SHP77 treated with DMSO at 0.1 percent for 48 hours (cell line): ENCODE measurements at places on chromosomes 5 and 9.

- DNase-seq: peak; percentile 24
These were observed 75.5 kb downstream of the MAPKAP1 start for GRCh38 chr9:125631391-125632085.

DNA sequence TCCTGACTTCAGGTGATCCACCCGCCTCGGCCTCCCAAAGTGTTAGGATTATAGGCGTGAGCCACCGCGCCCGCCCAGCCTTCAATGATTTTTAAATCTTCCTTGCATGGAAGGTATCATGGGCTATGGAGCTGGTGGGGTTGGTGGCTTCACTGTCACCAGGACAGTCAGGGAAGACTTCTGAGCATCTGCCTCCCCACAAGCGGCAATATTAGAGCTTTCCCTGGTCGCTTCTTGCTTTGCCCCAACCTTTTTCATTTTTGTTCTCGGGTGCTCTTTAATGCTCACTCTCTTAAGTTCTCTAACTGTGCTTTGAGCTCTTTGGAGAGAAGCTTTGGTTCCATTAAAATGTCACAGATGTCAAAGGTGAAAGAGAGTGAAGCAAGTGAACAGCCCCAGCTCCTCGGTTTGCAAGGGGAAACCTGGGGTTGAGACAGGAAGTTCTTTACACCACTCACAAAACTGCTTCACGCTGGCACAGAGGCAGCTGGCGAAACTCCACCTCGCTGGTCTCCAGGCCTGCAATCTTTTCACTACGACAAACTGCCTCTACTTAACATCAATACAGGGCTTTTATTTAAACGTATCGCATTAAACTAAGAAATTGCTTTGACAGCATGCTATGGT, 142.5 kb upstream of the RETREG1 start:
- DNase-seq: peak; percentile 41

DNA sequence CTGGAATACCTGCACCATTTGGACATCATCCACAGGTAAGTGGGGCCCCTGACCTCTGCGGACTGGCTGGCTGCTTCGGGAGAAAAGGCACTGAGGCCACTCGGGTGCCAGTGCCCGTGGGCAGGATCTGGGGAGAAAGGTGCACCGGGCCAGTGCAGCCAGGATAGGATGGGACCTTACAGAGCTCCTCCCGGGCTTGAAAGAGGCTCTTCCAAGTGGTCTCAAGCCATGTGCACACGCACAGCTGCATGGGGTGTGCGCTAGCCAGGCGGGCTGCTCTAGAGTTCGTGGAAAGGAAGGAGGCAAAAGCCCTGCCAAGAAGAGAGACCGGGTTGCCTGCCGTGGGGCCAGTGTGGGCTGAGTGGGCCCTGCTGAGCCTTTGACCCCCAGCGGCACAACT, 13.4 kb downstream of the STKLD1 start:
- DNase-seq: no peak

GRCh38 chr5:158792976-158793375, 306.7 kb downstream of the EBF1 start:
- DNase-seq: no peak

GRCh38 chr9:70389188-70389587, 25.3 kb downstream of the KLF9 start:
- DNase-seq: no peak

DNA sequence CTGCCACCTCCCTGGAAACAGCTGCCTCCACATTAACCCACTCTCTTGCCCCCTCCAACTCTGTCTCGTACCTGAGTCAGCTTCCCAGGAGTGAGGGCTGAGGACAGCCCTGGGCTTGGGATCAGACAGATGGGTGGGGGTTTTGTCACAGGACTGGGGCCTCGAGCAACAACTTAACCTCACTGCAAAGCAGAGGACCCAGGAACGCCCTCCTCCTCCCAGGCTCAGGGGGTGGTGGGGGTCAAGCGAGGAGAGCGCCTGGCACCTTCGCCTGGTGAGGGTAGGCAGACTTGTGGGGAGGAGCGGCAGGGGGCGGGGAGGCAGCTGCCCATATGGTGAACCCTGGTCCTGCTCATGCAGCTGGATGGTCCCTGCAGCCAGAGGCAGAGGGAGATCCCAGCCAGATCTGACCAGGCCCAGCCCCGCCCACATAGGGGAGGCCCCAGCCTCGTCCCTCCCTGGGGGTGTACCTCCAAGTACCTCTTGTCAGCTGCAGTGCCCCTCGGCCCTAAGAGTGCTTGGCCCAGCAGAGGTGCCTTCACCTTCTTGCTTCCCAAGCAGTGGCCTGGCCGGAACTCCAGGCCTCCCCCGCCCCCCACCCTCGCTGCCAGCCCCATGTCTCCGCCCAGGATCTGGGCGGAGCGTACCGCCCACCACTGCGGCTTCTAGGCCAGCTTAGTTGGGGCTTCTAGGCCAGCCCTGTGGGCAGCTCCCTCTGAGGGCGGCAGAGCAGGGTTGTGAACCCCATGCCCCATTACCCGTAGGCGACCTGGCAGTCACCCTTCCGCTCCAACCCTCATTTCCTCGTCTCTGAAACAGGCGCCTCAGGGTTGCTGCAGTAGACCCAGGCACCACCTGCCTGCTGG, at the start of gene SARDH:
Gene SARDH, minus strand, starts transcription at position 579 of the 866 bp plus-strand sequence. CDS start 4,179 bp downstream, outside the sequence.
- peak; percentile 43 for DNase-seq

DNA sequence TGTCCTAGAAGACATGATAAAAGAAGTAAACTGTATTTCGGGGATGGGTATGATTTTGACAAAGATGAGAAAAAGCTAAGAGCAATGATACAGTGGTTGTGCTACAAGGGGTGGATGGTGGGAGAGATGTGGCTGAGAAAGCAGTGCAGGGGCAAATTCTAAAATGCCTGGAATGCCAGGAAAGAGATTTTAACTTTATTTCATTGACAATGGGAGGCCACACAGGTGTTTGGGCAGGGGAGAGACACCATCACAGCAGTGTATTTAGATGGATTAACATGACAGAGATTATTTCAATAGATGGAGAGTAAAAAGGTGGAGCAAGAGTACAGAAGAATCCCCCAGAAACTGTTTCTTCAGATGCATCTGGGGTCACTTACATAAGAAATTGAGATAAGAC, 71.2 kb downstream of the MAMDC2 start:
- DNase-seq: no peak

DNA sequence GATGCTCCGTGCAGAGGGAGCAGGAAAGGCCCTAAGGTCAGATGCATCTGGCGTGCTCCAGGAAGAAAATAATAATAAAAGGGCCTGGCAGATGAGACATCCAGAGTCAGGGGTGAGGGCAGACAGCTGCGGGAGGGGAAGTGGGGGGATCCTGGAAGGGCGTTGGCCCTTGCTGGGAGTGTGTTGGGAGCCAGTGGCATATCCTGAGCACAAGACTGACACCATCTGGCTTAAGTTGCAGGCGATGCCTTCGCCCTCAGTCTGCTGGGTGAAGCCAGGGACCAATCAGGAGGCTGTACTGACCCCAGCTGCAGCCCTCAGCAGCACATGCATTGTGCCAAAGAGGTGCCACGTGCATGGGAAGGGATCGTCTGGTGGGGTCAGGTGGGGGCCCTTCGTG, 3.8 kb downstream of the OR2V2 start:
- DNase-seq: peak; percentile 2

DNA sequence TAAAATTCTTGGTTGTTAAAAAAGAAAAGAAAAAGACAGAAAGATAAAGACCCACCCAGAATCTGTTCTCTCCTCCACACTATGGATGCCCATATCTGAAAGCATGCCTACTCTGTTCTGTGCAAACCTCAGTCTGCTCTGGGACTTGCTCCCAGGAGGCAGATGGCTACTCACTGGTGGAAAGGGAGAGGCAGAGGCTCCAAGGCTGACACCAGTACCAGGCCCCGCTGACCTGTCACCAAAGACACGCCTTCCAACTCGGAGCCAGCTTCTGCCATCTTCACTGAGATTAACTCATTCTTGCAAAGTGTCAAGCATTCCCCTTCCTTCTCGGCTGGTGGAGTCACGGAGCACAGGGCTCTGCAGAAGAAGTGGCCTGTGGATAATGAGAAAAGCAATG, 21.6 kb downstream of the SH3TC2 start:
- no peak for DNase-seq

GRCh38 chr5:66814146-66814991, 218.2 kb downstream of the MAST4 start:
- peak; percentile 20 for DNase-seq

GRCh38 chr5:172421020-172421419, 33.3 kb downstream of the SH3PXD2B start:
- DNase-seq: no peak

GRCh38 chr5:2106721-2107120, 224.0 kb upstream of the IRX4 start:
- DNase-seq: no peak

DNA sequence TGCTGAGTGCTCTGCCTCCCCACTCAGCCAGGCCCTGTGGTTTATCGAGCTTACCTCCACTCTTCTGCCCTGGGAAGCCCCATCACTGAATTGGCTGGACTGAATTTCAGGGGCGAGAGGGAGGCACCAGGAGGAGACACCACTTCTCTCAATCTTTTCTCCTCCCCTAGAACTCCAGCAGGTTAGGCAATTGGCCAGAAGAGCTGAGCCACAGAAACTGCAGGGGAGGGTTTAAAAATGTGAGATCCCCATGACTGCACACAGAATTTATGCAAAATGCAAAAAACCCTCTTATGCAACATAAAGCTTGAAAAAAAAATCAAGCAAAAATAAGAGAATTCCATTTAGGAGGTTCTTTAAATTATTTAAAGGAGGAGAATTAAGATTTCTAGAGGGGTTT, 29.9 kb downstream of the TUT7 start:
- DNase-seq: no peak
